Nephron progenitor cell (in vitro differentiated cells): ENCODE measurements at places on chromosomes 6 and 20.

DNA sequence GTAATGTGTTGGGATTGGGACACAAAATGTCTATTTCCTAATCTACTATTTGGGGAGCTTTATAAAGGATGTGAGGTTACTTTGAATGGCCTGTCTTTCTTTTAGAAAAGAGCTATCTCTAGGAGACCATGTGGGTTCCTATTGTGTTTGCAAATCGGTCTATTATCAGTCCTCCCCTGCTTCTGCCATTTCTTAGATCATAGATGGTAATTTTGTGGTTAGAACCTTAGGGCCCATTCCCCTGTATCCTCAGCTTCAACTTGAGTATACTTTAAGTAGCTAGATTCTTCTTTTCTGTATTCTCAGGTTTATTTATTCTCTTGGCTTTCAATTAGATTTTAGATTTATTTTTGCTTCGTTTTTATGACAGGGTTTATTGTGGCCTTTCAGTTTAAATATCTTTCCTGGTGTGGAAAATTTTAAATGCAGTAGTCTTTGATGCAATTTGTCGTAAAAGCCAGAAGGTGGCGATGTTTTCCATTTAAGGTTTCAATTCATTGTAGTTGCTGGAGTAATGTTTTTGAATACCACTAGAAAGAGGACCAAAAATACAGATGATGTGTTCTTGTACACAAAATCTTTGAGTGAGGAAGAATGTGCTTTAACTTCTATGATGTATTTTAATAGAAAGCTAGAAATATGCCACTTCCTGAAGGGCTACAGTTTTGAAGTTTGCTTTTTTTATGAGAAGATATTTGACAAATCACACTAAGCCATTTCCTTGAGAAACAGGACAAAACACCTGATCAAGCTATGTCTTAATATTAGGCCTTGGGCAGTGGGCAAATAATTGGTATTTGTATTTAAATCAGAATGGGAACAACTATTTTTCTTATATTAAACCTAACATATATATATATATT lies 20.3 kb downstream of the TBPL1 start:
- DNase-seq = no peak

DNA sequence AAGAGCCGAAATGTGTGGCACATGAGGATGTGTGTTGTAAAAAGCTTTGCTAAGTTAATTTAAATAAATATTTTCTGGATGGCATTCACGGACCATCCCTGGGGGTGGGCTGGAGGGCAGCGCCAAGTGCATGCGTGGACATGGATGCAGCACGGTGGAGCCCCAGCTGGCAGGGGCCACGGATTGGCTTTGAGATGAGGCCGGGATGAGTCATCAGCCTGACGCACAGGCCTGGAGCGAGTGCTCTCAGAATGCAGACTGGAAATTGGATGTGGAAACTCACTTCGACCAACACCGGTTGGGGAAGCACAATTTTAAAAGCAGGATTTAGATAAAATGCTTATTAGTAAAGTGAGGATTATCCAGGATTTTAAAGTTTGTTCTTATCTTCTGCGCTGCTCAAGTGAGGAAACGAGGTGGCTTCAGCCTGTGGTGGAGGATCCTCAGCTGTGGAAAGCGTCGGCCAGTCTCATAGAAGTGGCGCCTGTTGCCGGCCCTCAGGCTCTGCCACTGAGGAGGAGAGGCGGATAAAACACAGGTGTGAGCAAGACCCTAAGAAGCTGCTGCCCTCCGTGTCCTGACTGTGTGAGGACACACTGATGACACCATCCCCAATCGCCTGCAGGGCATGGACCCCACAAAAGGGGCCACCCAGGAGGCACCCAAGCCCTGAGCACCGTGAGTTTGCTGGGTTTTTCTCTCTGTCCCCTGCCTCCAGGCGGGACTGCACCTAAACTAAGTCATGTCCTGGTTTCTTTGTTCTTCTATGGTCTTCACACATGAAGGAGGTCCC lies 279.7 kb downstream of the CDH4 start:
- DNase-seq = no peak

DNA sequence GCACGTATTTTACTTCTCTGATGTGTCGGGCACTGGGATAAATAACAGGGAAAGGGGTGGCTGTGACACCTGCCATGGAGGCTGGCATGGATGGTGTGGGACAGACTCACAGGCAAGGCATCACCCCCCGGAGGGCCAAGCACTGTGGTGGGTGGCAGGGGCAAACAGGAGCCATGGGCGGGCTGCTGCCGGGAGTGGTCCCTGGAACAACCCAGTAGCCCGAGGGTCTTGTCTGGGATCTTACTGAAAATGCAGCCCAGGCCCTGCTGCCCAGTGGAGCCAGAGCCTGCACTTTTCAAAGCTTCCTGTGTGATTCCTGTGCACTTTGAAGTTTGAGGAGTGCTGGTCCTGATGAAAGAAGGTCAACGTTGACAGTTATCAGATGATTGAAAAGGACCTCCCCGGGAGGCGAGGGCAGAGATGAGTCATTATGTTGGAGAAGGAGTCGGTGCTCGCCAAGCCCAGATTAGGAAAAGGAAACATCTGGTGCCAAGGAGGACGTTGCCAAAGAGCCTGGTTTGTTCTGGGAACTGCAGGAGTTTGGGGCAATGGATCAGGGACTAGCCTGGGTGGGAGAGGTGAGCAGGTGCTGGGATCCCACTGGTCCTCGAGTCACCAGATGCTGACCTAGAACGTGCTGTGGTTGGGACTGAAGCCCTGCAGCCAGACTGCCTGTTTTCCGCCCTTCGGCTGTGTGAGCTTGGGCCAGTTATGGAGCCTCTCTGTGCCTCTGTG lies 130.0 kb upstream of the GGTLC1 start:
- no peak for DNase-seq

GRCh38 chr20:62554214-62554897 lies 78.6 kb upstream of the GATA5 start:
- no peak for DNase-seq

- DNase-seq = no peak
These were observed 21.6 kb downstream of the LY86 start for GRCh38 chr6:6610031-6610591.

GRCh38 chr6:105357165-105357564 lies 45.7 kb downstream of the PREP start:
- DNase-seq = no peak

- no peak for DNase-seq
These were observed 155.0 kb downstream of the GJA10 start for GRCh38 chr6:90049295-90049694.

DNA sequence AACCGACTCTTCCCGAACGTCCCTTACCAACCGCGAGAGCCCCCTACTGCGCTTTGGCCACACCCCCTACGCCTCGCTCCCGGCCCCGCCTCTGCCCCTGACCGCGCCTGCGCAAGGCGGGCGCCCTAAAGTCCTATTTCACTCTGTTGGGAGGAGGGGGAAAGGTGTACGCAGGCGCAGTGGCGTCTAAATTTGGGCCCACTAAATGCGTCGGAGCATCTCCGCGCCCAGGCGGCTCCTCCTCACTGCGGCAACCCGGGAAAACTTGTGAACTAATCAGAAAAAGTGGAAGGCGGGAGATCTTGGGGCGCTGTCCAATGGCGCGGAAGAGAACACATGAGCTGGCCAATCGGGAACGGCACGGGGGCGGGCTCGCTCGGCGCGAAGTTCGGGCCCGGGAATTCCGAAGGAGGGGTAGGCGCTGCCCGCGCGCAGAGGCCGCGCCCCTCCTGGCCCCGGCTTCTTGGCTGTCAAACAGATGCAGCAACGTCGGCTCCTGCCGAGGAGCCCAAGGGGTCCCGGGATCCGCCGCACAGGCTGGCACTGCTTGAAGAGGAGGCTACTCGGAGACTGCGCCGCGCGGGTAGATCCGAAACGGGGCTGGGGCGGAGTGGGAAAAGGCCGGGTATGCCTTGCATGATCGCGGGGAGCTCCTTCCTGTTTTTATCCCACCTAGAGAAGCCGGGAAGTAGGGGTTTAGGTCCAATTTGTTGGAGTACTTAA lies at the start of gene TCF19:
Gene TCF19, plus strand, starts transcription at position 450 of the 723 bp plus-strand sequence. CDS start 881 bp downstream, outside the sequence.
- DNase-seq = peak; percentile 99

GRCh38 chr6:134758621-134759020 lies 191.3 kb downstream of the ALDH8A1 start:
- DNase-seq = no peak

DNA sequence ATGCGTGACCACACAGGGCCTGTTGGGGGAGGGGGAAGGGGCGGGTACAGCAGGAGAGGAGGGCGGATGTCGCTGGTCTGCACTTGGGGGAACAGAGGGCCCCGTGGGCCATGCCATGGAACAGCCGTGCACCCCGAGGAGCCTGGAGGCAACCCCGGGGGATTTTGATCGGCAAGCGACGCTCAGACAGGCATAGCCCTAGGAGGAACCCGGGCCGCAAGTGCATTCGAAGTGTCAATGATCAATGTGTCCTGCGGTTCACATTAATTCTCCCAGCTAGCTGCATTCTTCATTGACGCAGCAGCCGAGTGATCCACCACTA lies 772.8 kb upstream of the DEFB115 start:
- DNase-seq = no peak

DNA sequence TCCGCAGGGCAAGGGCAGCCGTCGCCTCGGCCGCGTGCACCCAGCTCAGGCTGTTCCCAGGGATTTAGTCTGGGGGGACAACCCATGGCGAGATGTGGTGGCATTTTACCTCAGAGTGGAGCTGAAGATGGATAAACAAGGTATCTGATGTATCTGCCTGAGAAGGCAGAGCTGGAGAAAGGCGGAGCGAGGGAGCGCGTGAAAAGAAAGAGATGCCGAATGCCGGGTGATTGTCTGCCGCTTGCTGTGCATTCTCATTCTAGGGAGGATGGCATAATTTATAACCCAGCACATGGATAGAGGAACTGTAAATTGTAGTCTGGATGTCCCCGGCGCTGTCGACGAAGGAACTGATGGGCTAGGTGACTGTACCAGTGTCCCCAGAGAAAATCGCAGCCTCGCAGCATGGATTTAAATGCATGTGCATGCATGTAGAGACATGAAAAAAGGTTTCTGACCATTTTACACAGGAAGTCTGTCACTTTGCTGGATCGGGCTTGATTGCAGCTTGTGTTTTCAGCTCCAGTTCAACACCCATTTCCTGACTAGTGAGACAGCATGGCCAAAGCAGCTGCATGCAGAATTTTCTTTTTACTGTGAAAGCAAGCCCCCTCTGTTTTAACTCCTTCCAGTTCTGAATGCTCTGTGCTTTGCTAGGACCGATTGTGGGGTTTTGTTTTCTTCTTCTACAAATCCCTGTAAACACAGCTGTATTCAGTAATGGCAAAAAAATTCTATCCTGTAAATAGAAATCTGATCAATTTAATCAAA lies 149.7 kb downstream of the PRL start:
- peak; percentile 13 for DNase-seq

- no peak for DNase-seq
These were observed 3.3 kb downstream of the APCDD1L start for GRCh38 chr20:58511861-58512260.

DNA sequence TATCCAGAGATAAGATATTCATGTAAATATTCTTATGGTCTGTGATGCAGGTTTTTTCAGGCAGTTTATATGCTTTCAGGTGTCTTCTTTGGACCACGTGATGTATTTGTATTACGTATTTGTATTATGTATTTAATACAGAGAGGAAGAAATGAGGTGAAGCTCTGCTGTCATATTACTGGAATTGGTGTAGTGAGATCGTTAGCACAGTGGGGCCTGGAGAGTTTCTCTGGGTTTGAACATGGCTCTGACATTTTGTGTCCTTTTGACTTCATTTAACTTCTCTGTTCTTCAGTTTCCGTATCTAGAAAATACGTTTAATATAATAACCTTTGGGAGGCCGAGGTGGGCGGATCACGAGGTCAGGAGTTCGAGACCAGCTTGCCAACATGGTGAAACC lies 1.6 kb upstream of the PRIM2 start:
- DNase-seq = no peak
